ENCODE measurements at places on chromosomes 5 and 9.
A peak's percentile ranks its signal among the peaks of the same experiment; 100 is the strongest.

GRCh38 chr5:21802869-21803490 lies 1050.2 kb downstream of the CDH12 start:
- no peak for DNase-seq

GRCh38 chr9:1337169-1337568 lies 287.0 kb downstream of the DMRT2 start:
- no peak for DNase-seq

- no peak for DNase-seq
Measured at GRCh38 chr5:36878392-36879082, 2.0 kb downstream of the NIPBL start.

GRCh38 chr5:151469992-151470391 lies 22.6 kb downstream of the SLC36A1 start:
- DNase-seq, result no peak

DNA sequence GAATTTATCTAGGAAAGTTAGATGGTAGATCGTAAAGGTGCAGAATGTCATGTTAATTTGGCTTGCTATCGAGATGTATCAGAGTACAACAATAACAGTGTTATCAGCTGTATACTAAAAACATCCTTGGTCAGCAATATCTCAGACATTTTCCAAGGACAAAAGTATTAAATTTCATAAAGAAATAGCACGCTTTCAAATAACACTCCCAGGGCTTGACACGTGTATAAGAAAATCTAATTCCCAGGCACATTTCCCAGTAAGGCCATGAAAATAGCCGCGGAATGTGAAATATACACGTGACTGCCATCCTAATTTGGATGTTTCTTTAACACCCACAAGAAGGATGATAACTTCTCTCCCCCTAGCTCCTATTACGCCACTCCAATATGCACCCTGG lies 17.7 kb upstream of the SYK start:
- DNase-seq, result no peak

GRCh38 chr5:120241400-120241799 lies 222.7 kb upstream of the PRR16 start:
- DNase-seq, result no peak

- DNase-seq, result no peak
Measured at GRCh38 chr5:2832394-2832793, 80.9 kb upstream of the IRX2 start.

- DNase-seq, result no peak
Measured at GRCh38 chr9:28922891-28923290, 1349.6 kb upstream of the C9orf72 start.

DNA sequence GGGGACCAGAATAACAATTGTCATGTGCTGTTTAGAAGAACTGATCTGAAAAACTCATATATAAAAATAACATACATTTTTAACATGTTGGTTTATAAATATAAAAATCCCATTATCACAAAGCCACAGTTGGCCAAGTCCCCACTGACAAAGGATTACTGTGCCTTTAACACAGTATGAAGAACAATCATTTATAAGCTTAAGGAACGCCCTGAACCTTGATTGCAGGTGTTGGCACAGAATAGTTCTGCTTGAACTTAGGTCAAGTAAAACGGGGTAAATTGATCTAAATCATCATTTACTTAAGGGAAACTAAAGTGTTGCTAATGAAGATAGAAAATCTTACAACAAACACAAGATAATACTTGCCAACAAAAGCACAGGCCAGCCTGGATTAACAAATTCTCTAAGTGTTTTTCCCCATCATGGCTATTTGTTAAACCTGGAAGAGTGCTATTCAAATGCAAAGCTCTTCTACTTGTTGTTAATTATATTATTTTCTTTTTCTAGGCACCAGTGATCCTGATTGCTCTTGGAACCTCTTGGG lies 46.1 kb downstream of the ASTN2 start:
- no peak for DNase-seq

- DNase-seq, result no peak
Measured at GRCh38 chr9:137575716-137576411, 2.9 kb downstream of the DPH7 start.

- DNase-seq, result no peak
Measured at GRCh38 chr5:12175914-12176585, 271.8 kb upstream of the CTNND2 start.

DNA sequence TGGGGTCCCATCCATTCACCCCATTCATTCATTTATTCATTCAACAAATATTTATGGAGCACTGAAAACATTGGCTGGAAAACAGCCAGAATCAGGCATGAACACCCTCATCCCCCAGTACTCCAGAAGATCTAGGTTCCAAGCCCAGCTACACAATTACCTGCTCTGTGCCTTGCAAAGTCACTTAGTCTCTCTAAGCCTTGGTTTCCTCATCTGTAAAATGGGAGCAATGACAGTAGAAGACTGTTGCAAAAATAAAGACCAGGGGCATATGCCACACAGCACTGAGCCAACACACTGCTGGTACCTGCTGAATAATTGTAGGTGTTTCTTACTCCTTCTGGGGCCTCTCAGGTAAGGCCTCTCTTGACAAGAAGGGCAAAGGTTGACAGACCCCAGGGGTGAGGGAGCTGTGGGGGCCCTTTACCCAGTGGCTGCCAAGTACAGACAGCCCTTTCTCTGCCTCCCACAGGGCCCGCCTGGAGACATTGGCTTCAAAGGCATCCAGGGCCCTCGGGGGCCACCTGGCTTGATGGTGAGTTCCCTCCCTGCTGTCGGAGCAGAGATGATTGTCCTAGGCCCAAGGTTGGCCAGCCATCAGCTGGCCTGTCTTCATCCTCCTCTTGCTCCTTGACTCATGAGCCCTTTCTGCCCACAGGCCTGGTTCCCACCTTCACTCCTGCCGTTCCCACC lies 22.6 kb upstream of the ORM1 start:
- DNase-seq, result no peak

GRCh38 chr9:134595014-134595413 lies 46.6 kb upstream of the COL5A1 start:
- no peak for DNase-seq

GRCh38 chr9:72749276-72749675 lies 203.6 kb downstream of the ALDH1A1 start:
- DNase-seq, result no peak

- DNase-seq, result peak; percentile 28
Measured at GRCh38 chr5:57221049-57221568, 47.2 kb downstream of the GPBP1 start.
